WTC11 (cell line): ENCODE measurements at places on chromosomes 2 and 18.
A peak's percentile ranks its signal among the peaks of the same experiment; 100 is the strongest.

- DNase-seq, result no peak
These were observed 59.5 kb upstream of the THUMPD2 start for GRCh38 chr2:39838589-39838988.

DNA sequence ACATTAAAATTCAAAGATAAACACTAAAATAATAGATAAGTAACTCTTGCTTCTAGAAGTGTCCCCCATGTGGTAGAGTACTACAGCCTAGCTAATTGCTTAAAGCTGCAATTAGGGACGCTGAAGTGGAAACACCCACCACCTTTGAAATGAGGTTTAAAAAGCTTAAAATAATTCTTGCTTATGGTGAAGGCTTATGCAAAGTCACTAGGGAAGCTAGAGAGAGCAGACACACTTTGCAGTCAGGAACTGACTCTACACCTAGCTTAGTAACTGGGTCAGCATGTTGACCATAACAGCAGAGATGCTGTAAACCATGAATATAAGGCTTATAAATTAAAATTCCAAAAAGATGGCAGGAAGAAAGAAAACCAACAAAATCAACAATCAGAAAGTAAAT, 65.4 kb upstream of the DSG1 start:
- no peak for DNase-seq

DNA sequence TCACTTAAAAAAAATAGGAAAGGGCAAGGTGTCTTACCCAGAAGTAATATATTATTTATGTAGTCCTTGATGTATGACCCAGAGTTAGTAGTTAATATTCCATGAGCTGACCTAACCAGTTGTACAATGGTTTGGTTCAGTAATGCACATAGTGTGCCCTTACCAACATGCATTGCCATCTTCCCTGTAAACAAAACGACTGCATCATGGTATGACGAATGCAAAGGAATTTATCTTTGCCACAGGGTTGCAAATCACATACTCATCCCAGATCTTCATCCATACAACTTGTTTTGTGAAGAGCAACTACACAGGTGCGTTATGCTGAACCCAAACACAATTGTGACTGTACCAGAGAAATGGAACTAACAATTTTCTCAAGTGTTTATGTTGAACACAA, 68.9 kb upstream of the ZSWIM2 start:
- no peak for DNase-seq

DNA sequence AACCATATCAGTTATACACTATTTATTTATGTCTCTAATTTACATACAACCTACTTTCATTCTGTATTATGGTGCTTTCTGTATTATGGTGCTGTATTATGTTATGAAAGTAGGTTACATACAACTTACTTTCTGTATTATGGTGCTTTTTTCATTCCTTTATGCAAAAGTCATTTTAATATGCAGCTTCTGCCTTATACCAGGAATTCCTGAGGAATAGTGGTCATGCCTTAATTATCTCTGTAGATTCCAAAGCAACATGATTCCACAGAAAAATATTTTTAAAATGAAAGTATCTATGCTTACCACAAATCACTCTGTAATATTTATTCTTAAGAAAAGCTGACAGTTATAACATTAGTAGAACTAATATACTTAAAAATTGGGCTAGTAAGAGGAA, 922.0 kb upstream of the NRXN1 start:
- no peak for DNase-seq

- no peak for DNase-seq
These were observed 184.3 kb downstream of the CYRIA start for GRCh38 chr2:16481351-16481750.

DNA sequence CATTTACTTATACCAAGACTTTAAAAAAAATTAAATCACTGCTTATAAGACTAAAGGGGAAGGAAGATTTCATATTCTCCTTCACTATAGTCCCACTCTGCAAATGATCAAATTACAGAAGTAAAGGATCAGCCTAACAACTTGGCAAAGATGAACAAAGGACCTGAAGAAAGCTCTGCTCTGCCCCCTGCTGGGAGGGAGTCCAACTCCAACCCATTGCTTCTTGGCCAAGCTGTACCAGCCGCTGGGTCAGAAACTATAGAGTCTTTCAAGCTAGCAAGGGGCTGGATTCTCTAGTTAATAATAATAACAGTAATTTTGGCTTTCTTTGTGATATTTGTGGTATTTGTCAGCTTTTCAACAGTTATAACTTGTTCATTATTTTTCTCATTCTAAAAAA, 927.0 kb upstream of the CRIM1 start:
- peak; percentile 78 for DNase-seq

- DNase-seq, result no peak
These were observed 143.5 kb downstream of the MBP start for GRCh38 chr18:76988827-76989646.

DNA sequence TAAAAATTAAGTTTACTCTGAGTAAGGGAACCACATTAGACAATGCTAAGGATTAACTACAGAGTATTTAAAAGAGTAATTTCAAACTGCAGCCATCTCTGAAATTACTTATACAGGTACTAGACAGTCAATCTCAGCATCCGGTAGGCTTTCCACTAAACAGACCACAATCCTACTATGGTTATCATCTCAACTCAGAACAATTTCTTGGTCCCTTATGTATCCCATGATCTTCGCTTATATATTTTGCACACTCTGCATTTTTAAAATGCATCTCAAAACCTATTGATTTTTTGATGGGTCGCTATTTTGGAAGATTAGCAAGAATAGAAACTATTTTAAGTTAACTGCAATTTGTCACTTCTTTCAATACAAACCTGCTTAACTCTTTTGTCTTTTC, 1.4 kb downstream of the PPP4R1 start:
- DNase-seq, result no peak

- no peak for DNase-seq
These were observed 6.3 kb downstream of the TCF23 start for GRCh38 chr2:27155069-27155520.

DNA sequence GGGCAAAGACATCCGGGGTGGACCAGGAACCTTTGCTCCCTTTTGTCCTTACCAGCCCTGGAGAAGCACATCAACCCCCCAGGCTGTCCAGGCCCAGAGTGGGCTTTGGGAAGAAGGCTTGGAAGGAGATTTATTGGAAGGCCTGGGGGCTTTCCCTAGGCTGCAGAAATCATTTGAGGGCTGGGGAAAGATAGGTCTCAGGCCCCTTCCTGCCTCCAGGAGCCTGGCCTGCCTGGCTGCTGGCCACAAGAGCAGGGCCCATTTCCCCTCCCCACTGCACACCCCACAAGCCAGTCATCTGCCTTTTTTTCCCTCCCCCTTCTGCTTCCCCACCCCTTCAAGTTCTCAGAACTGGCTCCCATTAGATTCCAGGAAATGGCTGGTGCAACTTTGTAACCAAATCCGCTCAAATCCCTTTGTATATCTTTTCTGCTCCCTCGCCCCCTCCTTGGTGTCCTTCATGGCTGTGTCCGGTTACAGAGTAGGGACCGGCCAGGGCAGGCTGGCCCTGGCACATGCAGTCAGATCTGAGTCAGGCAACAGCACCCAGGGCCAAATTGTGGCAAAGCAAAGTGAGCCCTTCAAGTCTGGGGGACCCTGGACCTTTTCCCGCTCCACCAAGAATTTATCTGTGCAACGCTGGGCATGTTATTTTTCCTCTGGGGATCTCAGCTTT, 20.8 kb upstream of the TNP1 start:
- no peak for DNase-seq

GRCh38 chr2:119233326-119234020, 9.8 kb downstream of the STEAP3 start:
- DNase-seq, result no peak

DNA sequence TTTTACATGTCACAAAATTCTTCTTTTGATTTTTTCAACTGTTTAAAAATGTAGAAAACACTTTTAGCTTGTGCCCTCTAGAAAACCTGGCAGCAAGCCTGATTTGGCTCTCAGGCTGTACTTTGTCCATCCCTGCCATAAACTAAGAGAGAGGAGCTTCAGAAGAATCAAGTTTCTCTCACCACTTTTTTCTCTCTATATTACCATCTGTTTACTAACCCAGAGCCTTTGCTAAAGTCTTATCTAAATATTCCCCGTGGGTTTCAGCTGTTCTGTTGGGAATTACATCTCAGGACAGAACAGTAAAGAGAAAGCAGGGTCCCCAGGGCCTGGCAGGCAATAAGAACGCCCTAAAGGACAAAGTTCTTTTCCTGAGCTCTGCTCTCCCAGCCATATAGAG, 409.1 kb upstream of the CRIM1 start:
- DNase-seq, result no peak

DNA sequence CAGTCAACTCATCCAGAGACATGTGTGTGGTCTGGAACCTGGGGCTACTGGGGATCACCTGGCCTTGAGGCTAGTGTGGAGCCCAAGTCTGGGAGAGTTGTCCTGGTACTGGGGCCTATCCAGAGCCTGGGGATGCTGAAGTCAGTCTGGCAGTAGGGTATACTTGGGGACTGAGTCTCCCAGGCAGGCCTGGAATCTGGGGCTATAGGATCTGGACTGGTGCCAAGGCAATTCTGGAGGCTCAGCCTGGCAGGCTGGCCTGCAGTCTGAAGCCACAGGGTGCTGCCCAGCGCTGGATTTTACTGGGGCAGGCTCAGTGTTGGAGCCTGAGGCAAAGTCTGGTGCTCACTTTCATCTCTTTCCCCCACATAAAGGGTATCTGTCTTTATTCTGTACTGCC, 46.5 kb downstream of the AQP4 start:
- no peak for DNase-seq

DNA sequence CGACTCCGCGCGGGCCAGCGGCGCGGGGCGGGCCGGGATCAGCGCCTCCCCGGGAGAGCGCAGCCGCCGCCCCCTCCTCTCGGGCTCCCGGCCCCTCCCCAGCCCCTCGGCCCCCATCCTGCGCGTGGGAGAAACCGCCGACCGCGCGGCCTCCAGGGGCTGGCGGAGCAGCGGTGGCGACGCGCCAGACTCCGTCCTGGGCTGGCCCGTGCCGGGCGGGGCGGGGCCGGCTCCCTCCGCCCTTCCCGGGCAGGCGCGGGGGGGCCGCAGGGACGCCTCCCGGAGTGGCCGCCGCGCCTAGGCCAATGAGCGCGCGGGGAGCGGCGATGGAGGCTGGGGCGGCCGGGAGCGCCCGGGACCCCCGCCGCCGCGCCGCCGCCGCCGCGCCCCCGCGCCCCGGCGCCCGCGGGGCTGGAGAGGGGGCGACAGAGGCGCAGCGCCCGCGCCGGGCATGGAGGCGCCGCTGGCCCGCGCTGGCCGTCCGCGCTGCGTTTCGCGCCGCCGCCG, 49.1 kb downstream of the KCNIP3 start:
- no peak for DNase-seq

- DNase-seq, result no peak
These were observed 53.2 kb upstream of the FZD7 start for GRCh38 chr2:201980389-201980821.

- no peak for DNase-seq
These were observed 130.5 kb upstream of the CTDP1 start for GRCh38 chr18:79548986-79549637.

GRCh38 chr2:165410276-165410675, 59.2 kb upstream of the CSRNP3 start:
- DNase-seq, result no peak

GRCh38 chr2:128474036-128474955, 155.6 kb upstream of the HS6ST1 start:
- DNase-seq, result no peak

DNA sequence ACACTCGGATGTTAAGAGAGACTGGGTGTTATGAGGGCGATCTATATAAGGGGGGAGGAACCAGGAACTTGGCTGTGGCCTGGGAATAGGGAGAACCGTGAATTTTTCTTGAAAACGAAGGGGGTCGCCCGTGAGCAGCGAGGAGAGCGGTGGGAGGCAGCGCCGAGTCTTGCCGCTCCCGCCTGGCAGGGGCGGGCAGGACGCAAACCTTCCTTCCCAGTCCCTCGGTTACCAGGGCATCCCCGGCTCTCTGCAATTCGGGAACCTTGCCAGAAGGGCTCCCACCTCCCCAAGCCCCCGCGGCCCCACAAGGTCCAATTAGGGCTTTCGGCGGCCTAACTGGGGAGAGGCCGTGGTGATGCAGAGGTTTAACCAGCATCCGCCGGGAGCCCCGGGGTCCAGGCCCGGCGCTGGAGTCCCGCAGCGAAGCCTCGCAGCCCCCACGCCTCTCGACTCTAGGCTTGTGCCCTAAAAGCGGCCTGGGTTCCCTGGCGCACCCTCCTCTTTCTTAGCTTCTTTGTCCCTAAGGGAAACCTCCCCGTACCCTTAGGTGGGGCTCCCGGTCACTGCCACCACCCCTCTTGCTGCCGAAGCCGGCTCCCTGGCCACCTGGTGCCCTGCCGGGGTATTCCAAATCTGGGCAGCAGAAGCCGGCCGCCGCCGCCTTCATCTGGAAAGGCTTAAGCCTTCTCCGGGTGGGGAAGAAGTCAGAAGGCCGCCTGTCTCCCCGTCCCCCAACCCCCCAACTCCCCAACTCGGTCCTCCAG, 680 bp upstream of the FHOD3 start:
- peak; percentile 85 for DNase-seq

- no peak for DNase-seq
These were observed 137.0 kb upstream of the CTNNA2 start for GRCh38 chr2:79375817-79376216.

GRCh38 chr2:37340637-37341036, 3.8 kb upstream of the QPCT start:
- DNase-seq, result no peak

DNA sequence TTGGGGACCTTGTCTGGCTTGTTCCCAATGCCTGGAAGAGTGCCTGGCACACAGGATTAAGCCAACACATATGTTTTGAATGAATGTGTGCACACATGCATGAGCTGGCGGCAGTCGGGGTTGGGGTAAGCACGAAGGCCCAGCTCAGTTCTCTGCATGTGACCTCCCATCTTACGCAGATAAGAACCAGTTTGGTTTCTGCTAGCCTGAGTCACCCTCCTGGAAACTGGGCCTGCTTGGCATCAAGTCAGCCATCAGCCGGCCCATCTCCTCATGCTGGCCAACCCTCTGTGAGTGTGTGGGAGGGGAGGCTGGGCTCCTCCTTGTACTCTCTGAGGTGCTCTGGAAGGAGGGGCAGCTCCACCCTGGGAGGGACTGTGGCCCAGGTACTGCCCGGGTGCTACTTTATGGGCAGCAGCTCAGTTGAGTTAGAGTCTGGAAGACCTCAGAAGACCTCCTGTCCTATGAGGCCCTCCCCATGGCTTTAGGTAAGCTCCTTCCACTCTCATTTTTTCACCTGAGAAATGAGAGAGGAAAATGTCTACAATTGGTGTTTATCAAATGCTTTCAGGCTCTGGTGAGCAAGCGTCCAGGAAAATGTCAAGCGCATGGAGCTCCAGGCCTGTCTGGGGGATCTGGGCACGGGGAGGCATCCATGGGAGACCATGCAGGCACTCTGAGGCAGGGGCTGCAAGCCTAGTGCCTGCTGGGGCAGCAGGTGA, 9.7 kb upstream of the IL1RN start:
- DNase-seq, result no peak

- no peak for DNase-seq
These were observed 112.8 kb upstream of the SCN1A start for GRCh38 chr2:166240387-166241313.

DNA sequence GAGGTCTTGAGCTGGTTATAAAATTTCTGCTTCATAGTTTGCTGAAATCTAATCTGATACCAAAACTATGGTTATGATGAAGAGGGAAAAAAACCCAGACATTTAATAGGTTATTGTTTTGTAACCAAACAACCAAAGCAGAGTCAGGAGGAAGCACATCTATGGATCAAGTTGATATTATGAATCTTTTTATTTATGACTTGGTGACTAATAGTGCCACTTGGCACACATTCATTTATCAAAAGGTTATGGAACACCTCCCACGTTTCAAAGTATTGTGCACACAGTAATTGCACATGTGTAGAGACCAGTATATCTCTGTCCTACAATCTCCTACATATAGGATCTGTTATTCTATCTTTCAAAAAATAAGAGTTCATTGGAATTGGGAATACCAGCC, 93.0 kb downstream of the DPP4 start:
- no peak for DNase-seq

GRCh38 chr2:5841126-5841525, 148.9 kb downstream of the SOX11 start:
- DNase-seq, result no peak
